Trophoblast cell (in vitro differentiated cells and primary cell): ENCODE measurements at places on chromosomes 7 and 10.

GRCh38 chr7:45033931-45034290 lies 33.9 kb downstream of the CCM2 start:
- no peak for DNase-seq

GRCh38 chr7:7861211-7861633 lies 107.4 kb upstream of the GLCCI1 start:
- no peak for DNase-seq

- DNase-seq: peak; percentile 8
Observed at GRCh38 chr7:26508481-26508880, 216.8 kb downstream of the SNX10 start.

- peak; percentile 71 for DNase-seq
Observed at GRCh38 chr10:110664483-110665420, 20.6 kb downstream of the RBM20 start.
